ENCODE measurements at places on chromosomes 11 and 22. TPM values are rescaled to one million over a fixed set of nuclear protein-coding genes. Genes with fewer than 3 reads are reported as not detected.

The POU2AF1 gene
- 165 TPM for total RNA-seq

The TRIM29 gene
- total RNA-seq = not detected

The GNG3 gene
- not detected for total RNA-seq

The NAV2 gene
- 6.5 TPM for total RNA-seq
